CD4-positive, alpha-beta T cell treated with Interferon gamma for 1 hour (primary cell): ENCODE measurements at places on chromosomes 3 and 15.

DNA sequence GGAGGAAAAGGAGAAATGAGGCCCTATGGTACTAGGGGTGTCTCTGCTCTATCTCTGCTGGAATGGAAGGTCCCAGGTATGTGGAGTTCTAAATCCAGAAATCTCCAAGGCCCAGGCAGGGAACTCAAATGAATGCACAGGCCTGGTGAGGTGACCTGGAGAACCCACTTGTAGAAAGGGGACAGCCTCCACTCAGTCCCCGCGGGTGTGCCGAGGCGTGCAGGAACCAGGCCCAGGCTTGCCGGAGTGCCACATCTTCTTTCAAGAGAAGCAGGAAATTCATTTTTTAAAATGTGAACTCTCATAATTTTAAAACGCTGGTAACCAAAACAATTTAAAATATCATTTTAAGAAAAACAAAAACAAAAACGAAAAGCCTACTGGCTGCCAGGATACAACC lies 32.2 kb upstream of the ADCY5 start:
- no peak for DNase-seq

DNA sequence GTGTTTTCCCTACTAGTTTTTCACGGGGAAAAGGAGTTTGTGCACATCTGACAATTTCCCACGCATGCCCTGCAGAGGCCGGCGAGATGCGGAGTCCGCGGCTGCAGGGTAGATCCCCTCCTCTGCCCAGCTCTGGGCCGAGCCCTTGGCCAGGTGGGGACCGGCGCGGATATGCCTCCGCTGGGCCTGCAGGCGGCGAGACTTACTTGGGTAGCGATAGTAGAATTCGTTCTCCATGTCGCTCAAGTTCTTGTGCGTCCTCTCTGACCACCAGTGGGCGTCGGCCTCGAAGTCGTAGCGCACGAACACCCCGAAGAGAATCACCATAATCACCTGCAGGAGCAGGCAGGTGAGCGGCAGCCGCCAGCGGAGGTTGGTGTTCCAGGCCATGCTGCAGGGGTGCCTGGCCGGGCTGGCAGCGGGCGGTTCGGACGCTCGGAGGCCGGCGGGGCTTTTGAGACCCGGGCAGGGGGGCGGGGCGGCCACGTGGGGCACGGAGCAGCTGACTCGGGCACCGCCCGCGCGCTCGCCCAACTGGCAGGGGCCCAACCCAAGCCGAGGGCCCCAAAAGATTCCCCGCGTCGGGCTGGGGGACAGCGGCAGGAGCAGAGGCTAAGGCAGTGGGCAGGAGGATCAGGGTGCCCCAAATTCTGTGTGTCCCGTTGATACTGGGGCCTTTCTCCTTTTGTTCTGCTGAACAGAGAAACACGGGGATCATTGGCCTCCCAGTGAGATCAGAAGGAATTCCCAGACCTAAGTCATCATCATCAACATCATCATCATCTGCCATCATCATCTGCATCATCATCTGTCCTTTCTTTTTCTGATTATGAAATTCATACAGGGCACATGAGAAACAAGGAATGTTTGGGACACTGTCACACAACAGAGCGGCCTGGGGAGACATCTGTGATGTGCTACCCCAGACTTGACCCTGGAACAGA lies at the start of gene RHCG:
RHCG (minus strand) TSS at position 429 of the 944 bp plus-strand sequence; CDS start at position 390, 39 bp downstream.
- no peak for DNase-seq

GRCh38 chr15:90266061-90266431 lies 574 bp downstream of the NGRN start:
- DNase-seq = peak; percentile 47

GRCh38 chr3:32414522-32415202 lies 23.0 kb downstream of the CMTM7 start:
- peak; percentile 55 for DNase-seq

DNA sequence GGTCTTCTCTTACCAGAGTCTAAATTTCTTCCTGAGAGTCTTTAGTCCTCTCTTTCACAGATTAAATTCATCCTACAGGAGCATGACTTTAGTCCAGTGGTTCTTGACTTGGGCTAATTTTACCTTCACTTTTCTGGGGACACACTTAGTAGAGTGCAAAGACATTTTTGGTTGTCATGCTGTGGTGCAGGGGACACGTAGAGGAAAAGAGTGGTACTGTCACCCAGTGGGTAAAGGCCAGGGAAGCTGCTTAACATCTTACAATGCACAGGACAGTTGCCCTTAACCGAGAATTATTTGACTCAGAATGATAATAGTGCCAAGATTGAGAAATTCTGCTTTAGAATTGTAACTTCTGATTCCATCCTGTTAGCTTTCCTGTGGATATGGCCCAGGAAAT lies 772.5 kb upstream of the GRM7 start:
- no peak for DNase-seq

- no peak for DNase-seq
Measured at GRCh38 chr3:117630885-117631284, 921.3 kb downstream of the TUSC7 start.

DNA sequence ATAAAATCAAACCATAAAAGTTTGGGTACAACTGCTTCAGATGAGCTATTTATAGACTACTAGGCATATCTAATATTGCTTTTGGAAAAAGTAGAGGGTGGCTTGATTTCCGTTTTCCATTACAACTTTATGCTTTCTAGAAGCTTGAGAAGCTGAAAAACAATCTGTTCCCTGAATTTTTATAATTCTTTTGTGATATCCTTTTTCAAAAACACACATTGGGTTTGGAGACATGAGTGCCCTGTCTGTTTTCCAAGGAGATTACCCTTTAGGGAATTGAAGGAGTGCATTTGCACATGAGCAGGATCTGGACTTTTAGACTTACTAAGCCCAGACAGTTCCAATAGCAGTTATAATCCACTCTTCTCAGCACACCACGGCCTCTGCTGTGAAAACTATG lies 49.5 kb upstream of the FILIP1L start:
- no peak for DNase-seq

GRCh38 chr15:43225201-43225949 lies 4.6 kb upstream of the EPB42 start:
- DNase-seq = peak; percentile 38

- no peak for DNase-seq
Measured at GRCh38 chr3:84165328-84165727, 793.5 kb upstream of the CADM2 start.

DNA sequence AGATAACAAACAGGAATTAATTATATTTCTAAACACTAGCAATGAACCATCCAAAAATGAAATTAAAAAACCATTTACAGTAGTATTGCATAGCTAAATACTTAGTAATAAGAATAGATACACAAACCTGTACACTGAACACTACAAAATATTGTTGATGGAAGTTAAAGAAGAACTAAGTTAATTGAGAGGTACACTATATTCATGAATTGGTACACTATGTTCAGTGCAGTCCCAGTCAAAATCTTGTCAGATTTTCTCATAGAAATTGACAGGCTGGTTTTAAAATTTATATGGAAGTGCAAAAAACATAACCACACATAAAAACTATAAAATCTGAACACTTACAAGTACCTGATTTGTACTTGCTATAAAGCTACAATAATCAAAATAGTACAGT lies 24.4 kb downstream of the PIK3CA start:
- no peak for DNase-seq

GRCh38 chr3:151276687-151277042 lies 1.7 kb downstream of the P2RY14 start:
- peak; percentile 71 for DNase-seq

- DNase-seq = no peak
Measured at GRCh38 chr3:13748276-13748879, 131.5 kb downstream of the WNT7A start.

GRCh38 chr3:170565495-170565894 lies 20.4 kb downstream of the SLC7A14 start:
- DNase-seq = no peak
